Effector CD4-positive, alpha-beta T cell (primary cell): ENCODE measurements at places on chromosomes 13 and 19.
A peak's percentile ranks its signal among the peaks of the same experiment; 100 is the strongest.

DNA sequence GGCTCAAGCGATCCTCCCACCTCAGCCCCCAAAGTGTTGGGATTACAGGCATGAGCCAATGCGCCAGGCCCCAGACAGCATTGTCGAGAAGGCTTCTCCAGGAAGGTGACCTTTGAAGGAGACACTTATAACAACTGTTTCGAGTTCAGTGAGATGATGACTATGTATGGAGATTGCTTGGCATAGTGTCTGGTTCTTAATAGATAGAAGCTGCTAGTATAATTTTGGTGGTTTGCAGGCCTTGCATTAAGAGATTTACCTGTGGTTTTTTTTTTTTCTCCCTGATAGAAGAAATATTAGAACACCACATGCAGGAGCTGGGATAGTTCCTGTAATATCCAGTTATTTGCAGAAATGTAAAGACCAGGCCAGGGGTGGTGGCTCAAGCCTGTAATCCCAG, 3.7 kb downstream of the MARCHF2 start:
- DNase-seq, result no peak

DNA sequence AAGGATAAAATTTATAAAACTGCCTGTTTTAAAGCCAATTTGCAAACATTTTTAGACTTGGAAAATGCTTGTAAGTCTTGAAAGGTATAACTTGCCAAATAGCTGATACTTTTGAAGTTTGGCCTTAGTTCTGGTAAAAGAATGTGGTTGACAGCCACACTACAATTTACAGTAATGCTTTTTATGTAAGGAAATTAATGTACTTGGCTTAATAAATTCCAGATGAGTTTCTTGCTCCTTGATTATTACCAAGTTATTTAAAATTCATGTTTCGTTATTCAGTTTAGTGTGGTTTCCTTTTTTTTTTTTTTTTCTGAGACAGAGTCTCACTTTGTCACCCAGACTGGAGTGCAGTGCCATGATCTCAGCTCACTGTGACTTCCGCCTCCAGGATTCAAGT, 14.9 kb downstream of the LMO7 start:
- DNase-seq, result no peak

DNA sequence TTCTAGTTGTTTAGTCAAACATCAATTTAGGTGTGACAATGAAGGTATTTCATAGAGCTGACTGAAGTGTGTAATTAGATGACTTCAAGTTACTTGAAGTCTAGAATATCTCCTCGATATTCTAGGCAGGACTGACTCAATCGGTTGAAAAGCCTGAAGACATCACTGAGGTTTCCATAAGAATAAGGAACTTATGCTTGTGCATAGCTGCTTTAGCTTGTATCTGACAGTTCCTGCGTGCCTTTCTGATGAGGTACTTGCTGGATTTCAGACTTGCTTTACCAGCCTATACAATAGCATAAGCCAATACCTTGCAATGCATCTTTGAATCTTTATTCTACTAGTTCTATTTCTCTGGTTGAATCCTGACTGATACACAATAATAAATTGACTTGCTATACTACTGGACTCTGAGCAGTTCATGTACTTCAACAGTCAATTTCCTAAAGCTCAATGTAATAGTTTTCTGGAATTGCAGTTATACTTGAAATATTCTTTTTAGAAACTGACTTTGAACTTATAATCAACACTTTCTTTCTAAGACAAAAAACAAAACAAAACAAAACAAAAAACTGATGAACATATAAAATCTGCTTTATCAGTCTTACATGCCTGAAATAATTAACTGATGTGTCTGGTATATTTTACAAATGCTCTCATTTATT, 1534.8 kb downstream of the SLITRK5 start:
- no peak for DNase-seq

DNA sequence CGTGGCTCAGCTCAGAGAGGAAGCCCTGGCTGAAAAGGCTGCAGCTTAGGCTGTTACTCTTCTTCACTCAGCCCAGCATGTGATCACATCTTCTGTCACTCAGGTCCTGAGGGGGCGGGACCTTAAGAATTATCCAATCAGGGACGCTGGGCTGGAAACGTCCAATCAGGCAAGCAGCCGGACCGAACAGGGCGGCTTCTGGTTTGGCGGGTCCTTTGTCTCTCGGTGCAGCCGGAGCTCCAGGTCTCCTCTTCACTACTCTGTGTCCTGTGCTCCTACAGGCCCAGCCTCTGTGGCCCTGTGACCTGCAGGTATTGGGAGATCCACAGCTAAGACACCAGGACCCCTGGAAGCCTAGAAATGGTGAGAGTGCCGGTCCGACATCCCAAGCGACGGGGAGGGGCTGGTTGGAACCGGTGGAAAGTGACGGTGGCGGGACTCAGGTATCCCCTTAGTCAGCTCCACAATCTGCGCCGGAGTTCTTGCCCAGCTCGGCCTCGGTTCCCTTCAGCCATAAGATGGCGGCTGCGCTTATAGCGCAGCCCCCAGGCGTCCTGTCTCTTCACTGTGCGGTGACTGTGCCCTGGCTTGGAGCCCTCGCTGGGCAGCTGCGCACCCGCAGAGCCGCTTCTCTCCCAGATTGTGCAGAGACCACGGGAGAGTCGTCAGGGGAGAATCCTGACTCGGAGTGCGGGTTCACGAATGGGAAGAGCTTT, at the start of gene ZNF93:
TSS of gene ZNF93 (plus strand) at position 218 of the 716 bp plus-strand sequence. CDS start at position 361, 143 bp downstream.
- peak; percentile 87 for DNase-seq

DNA sequence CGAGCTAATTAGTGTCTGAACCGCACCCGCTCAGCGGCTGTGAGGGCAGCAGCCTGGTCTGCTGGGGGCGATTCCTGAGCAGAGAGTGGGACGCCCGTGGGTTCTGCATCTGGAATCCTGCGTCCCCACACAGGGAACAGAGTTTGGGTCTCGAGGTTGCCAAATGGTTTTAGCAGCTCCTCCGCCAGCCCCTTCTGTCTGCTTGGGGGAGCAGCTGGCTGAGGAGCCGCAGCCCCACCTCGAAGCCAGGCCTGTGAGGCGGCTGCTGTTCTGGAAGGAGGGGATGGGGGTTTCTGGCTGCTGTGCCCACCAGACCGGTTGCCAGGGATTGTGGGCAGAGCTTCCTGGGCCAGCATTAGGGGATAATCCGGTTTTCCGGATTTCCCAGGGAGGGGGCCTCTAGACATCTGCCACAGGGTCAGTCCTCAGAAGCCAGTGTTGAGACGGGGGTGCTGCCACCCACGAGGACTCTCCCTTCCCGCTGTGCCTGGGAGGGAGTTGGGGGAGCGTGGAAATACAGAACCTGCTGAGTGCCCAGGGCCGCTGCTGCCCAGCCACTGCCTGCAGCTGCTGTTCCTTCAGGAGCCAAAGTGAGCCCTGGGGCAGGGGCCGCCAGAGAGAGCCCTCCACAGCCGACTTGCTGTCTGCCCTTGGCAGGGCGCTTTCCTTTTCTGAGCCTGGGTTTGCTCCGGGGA, 2.0 kb downstream of the CDC34 start:
- no peak for DNase-seq

GRCh38 chr13:103284466-103284865, 218.2 kb upstream of the SLC10A2 start:
- DNase-seq, result no peak

DNA sequence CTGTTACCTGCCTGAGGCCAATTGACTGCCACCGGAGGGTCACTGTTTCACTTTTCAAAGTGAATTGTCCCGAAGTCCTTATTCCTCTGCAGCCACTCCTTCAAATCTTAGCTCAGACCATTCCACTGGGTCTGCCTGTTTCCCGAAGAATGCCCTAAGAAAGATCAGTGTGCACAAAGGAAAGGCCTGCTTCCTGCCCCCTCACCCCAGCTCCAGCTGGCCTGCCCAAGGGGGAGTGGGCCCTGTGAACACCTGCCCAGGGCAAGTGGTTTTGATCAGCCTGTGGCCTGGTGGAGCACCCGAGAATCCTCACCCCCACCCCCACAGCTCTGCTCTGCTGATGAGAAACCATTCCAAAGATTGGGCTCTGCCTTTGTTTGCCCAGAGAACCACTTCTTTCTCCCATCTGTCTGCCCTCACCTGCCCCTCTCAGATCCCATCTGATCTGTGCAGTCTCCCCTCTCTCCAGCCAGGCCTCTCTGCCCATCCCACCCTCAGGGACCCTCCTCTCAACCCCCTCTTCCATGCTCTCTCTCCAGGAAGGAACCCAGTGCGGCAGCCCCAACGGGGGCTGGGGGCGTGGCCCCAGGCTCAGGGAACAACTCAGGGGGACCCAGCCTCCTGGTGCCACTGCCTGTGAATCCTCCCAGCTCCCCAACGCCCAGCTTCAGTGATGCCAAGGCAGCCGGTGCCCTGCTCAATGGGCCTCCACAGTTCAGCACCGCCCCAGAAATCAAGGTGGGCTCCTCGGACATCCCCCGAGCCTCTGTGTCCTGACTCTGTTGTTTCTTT, 10.3 kb downstream of the LENG1 start:
- no peak for DNase-seq

DNA sequence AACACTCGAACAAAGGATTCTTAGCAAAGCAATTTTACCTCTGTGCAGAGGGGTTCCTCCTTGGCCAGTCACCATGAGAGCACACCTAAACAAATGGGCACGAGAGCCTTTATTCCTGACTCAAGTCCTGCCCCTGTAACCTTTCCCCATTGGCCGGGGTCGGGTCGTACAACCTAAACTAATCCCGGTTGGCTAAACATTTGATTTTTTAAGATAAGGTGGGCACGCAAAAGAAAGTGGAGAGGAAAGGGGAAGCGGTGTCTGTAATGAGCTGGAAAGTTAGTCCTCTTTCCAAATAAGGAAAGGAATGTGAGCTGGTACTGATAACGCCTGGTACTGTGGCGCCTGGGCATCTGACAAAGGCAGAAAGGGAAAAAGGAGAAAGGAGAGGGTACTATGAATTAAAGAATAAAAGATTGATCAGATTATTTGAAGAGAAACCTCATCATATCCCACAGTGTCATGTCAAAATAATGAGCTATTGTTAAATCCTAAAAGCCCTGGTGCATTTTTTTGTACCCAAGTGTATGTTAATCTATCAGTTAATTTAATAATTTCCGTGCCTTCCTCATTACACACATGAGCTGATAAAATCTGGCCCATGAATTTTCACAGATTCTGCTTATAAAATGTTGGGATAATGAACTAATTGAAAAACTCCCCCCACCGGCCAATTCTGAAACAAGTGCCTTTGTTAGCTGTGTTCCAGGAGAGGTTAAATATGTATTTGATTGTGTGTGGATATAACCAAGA, 335.7 kb downstream of the RFC3 start:
- no peak for DNase-seq

DNA sequence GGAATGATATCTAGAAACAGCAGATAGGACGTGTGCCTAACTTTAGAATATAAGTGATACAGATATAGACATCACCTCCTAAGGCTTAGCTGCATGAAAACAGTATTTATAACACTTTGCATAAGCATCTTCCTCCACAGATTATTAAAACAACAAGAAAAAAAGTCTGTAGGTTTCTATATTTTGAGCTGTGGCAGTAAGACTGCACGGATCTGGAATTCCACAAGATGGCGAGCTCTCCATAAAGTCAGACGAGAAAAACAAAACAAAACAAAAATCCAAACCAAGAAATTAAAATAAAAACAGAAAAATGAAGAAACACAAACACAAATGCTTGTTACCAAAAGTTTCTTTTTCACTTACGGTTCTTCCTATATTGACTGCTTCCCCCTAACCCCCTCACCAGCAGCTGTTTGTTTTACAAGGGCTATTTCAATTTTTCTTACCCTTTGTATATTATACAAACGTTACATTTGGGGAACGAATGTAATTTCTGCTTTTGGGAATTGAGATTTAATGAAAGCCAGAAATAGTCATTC, 285.8 kb downstream of the MYO16 start:
- DNase-seq, result no peak

GRCh38 chr13:77177646-77178045, 149.2 kb downstream of the MYCBP2 start:
- DNase-seq, result no peak

DNA sequence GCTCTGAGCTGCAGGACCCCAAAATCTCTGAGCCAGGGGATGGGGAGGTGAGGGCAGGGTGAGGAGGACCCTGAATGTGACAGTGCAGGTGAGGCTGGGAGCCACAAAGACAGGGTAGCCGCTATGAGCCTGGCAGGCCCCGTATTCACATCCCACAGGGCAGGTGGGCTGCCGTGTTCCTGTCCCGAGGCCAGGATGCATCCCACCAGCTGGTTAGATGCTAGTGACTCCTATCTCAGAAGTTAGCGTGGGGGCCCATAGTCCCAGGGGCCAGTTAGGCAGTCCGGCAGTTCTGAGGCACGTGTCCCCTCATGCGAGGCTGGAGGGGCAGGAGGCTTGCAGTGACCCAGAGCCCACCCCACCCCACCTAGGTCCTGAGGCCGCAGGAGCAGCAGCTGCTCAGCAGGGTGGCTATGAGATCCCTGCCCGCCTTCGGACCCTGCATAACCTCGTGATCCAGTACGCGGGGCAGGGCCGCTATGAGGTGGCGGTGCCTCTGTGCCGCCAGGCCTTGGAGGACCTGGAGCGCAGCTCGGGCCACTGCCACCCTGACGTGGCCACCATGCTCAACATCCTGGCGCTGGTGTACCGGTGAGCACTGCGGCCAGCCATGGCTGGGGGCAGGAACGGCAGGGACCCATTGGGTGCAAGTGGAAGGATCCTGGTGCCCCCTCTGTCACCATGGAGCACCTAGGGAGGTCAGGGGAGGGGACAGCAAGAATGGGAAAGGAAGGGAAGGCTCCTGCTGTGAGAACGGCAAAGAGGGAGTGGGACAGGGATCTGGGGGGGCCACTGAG, 7.2 kb downstream of the KLC3 start:
- no peak for DNase-seq

- no peak for DNase-seq
These were observed 255.0 kb downstream of the LIG4 start for GRCh38 chr13:107960301-107960700.

- no peak for DNase-seq
These were observed 41.0 kb downstream of the RASL11A start for GRCh38 chr13:27311518-27312210.

- no peak for DNase-seq
These were observed 37.3 kb downstream of the ITGBL1 start for GRCh38 chr13:101489643-101490405.

DNA sequence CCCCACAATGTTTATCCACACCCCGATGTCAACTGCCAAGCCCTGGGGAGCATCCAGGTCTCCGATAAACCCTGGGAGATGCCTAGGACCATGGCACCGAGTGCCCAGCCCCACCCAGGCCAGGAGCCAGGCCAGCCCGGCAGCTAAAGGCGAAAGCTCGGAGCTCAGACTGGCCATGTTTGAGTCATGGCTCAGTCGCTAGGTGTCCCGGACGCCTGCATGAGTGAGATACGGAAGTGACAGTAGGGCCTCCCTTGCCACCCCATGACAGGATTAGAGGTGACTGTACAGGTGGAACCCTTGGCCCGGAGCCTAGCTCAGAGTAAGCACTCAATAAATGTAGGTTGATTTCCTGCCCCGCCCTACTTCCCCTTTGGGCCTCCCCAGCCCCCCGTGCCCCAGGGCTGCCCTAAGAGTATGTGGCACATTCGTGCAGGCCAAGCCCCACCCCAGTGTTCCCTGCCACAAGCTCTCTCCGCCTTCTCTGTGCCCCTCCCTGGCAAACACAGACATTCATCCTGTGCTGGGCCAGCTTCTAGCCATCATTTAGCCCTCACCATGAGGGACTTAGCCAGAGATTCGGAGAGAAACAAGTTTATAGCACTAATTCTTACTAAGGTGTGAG, 5.8 kb upstream of the TPM4 start:
- peak; percentile 82 for DNase-seq

GRCh38 chr13:106961216-106961615, 393.3 kb upstream of the ARGLU1 start:
- no peak for DNase-seq

GRCh38 chr13:40422588-40423235, 243.7 kb downstream of the FOXO1 start:
- no peak for DNase-seq
